ENCODE measurements at places on chromosomes 2 and 18. TPM values are rescaled to one million over a fixed set of nuclear protein-coding genes. Genes with fewer than 3 reads are reported as not detected.

DNA sequence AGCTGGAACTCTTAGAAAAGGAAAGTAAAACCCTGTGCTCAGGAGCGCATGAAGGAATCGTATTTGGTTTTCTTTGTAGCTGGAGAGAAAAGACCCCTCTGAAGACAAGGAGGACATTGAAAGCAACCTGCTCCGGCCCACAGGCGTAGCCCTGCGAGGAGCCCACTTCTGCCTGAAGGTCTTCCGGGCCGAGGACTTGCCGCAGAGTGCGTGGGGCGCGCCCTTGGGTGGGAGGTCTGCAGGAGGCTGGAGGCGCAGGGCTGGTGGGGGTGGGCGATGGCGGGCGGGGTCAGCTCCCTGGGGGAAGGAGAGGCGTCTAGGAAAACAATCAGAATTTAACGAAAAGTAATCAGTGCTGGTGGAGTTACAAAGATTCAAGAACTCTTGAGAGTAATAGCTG, 72.8 kb downstream of the DYSF start:
- no peak for DNase-seq

DNA sequence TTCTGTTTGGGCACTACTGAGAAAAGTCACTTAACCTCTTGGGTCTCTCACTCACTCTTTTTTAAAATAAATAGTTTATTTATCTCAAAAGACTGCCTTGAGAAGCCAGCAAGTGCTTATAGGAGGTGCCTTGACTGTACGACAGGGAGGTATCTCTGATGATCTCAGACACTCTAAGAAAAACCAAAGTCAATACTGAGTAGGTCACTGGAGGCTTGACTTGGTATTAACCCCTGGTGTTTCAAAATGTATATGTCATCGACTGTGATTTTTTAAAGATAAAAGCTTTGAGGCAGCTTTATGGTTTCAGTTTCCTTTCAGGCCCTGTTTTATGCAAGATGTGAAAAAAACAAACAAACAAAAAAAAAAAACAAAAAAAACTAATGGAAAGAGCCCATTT, 33.7 kb downstream of the MREG start:
- no peak for DNase-seq

GRCh38 chr2:215290980-215291599, 20.8 kb upstream of the ATIC start:
- DNase-seq = no peak

DNA sequence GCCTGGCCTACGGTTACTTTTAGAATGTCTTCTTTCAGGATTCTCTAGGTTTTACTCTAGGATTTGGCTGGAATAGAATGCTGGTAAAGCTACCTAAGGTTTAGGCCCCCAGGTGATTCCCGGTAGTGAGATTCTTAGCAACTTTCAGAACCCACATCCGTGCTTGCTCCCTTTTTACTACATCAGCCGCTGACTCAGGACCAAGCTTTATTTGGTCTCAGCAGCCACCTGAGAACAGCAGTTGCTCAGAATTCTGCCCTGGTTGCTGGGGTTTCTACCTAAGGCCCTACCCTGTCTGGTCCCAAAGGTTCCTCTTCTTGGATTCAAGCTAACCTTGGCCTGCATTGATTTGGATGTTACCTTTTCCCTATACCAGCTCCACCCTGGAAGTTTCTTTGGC, 36.1 kb upstream of the NDUFV2 start:
- DNase-seq = no peak

DNA sequence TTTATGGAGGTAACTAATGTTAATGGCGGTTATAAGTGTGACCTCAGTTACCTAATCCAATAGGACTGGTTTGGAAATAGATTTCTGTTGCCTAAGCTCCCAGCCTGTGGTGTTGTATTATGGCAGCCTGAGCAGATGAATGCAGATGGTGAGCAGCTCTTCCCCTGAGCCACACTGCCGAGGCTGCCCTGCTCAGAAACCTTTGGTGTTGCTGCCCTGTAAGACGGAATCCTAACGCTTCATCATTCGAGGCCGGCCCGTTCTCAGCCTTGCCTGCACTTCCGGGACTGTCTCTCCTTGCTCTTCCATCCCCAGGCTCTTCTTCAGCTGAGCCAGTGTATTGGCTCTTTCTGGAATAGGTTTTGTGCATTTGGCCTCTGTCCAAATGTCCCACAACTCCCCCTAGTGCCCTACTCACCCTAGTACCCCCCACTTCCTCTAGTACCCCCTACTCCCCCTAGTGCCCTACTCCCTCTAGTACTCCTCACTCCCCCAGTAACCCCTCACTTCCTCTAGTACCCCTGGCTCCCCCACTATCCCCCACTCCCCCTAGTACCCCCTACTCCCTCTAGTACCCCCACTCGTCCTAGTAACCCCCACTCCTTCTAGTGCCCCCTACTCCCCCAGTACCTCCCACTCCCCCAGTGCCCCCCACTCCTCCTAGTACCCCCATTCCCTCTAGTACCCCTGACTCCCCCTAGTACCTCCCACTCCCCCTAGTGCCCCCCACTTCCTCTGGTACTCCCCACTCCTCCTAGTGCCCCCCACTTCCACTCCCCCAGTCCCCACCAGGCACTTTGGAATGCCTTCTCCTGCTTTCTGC, 106.0 kb upstream of the TAF1B start:
- DNase-seq = no peak

DNA sequence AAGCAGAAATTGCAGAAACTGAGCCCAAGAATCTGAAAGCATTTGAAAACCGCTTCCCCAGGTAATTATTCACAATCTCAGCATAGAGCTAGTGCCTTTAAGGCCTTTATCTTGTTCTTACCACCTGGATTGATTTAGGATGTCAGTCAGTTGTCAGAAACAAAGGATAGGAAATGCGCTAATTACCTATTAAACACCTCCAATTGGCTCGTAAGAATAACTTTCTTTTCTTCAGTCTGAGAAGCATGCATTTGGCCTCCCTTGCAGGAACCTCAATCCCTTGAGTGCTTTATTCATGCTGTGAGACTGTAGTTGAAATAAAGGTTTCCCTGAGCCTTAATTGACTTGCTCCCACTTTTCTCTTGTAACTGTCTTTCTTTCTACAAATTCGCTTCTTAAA, 400.3 kb upstream of the LRATD1 start:
- DNase-seq = no peak

GRCh38 chr2:30213907-30214463, 17.3 kb upstream of the LBH start:
- no peak for DNase-seq

DNA sequence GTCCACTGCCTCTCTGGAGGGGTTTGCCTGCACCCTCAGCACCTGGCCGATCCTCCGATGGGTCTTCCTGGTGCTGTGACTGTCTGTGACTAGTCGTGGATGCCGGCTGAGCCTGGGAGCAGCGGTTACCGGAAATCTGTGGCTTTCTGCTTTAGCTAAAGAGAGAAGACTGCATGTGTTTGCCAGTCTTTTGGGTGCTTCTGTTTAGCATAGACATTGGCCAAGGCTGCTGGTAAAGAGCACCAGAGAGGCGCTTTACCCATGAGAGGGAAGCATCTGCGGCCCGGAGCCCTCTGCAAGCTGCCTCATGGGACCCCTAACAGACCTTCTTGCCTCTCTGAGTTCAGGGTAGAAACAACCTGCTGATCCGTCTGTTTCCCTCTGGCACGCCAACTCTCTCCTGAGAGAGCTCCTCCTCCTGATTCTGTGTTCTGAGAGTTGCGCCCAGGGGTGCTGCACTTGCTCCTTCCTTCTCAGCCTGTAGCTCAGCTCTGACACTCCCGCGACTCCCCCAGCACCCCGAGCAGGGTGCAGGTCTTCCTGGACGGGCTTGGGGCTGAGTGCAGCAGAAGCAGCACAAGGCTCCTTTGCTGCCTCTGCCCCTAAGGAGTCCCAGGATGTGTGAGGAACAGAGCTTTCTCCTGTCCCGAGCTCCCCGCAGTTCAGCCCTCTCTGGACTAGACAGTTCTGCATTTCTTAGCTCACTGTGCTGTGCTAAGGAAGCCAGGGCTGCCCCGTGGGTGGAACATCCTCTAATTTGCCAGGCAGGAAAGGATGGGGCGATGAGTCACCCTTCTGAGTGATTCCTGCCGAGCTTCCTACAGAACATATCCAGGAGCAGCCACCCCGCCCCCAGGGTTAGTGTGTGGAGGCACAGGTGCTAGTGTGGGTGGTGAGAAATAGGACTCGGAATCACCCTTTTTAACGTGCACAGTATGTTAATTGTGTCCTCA, 203.2 kb downstream of the SH3RF3 start:
- peak; percentile 64 for DNase-seq

- DNase-seq = no peak
These were observed 242.0 kb downstream of the HDAC4 start for GRCh38 chr2:239158641-239159475.

TCF23 gene
- total RNA-seq = not detected

DNA sequence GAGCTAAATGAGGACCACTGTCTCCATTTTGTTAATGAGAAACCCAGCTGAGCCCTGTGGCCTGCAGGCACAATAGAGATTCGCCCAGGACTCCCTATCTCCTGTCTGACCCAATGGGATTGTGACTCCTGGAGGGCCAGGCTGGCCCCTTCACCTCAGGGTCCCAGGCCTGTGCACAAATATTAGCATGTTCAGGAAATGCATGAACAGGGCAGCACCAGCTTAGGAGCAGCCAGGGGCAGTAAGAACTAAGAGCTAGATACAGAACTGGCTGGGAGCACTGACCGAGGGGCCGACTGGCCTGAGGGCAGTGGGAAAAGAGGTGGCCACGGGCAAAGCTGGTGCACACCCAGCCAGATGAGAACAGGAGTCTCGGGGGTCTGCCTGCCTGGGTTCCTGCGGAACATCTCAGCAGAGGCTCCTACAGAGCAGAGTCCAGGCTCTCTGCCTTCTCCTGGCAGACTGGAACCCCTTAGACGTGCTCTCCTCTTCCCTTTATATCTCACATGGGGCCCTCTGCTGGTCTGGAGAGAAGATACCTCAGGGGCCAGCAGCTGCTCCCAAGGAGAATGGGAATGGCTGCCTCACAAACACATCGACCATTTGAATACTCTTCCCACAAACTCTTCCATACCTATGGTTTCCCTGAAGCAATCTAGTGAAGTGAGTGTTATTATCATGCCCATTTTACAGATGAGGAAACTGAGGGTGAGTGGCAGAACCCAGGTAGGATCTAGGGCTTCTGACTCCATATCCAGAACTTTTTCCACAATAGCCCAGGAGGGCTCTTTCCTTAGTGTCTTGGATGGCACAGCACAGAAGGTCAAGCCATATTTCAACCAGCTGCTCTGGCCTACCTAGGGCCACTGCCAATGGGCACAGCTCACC, 77.6 kb upstream of the OTOF start:
- no peak for DNase-seq

DNA sequence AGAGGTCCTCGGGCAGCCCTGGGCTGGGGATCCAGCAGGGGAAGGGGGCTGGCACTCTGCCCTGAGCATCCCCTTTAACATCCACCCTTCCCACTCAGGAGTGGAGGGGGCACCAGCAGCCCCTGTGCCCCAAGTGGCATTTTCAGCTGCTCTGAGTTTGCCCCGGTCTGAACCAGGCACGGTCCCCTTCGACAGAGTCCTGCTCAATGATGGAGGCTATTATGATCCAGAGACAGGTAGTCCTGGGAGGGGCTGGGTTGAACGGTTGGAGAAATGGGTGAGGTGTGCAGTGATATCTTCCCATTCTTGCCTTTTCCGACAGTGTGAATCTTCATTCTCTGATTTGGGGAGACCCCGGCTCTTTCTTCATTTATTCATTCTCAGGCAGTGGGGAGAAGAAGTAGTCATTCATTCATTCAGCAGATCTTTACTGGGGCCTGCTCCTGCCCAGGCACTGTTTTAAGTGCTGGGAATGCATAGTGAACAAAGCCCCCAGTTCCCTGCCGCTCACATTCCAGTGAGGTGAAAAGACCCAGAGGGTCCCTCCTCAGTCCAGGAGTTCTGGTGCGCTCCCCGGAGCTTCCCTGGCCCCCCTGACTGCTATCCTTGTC, 1.4 kb upstream of the KHK start:
- no peak for DNase-seq

UGT1A5 gene
- total RNA-seq = not detected

ERBB4 gene
- total RNA-seq = 3.0 TPM

CCDC85A gene
- not detected for total RNA-seq

GRCh38 chr2:149585166-149585885, 2.2 kb downstream of the MMADHC start:
- DNase-seq = no peak

RTP5 gene
- total RNA-seq = not detected

DNA sequence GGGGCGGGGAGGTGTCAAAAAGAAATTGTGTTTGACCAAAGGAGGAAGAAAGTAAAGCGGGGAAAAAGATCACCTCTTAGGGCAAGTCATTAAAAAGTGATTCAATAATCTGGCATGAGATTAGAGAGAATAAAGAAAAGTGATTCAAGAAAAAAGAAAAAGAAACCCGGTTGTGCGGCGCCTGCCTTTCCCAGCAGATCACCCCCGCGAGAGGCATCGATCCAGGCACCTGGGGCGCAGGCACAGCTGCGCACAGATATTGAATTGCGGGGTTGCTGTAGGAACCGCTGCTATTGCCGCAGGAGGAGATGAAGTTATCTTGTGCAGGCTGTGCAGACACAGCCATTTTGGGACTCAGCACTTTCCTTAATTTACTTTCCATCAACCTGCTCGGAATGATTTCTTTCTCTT, 71.2 kb downstream of the PLB1 start:
- DNase-seq = peak; percentile 47

DNA sequence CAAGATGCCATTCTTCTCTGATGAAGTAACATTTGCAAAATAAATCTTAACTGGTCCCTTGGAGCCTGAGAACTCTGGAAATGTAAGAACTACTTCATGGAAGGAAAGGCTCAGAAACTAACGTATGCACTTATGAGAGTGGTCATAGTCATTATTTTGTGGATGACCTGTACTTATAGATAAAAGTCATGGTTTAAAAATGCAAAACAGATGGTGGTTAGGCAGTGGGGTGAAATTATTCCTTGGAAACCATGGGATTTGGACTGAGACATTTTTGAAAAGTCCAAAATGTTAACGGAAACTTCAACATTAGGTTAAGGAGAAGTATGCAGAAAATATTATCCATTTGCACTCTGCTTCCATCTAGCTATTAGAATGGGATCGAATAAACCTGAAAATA, 223.0 kb downstream of the ICOS start:
- DNase-seq = no peak

- DNase-seq = no peak
These were observed 107.1 kb downstream of the EVA1A start for GRCh38 chr2:75453384-75454240.

DNA sequence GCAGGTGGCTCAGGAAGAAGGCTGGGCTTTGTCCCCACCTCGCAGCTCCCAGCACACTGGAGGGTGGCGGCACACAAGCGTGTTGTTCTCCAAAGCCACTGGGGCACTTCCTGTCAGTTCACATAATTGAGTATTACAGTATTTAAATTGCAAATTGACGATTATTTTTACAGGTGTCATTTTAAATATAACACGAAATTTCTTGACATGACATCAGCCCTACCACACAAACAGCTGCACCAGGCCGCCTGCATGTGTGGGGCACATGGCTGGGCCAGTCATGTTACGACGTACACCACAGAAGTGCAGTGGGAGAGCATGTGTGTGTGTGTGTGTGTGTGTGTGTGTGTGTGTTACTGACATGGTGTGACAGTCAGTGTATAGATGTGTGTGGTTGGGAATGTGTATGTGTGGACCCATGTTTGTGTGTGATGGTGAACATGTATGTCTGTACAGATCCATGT, 155.6 kb downstream of the TTC32 start:
- peak; percentile 56 for DNase-seq

PARD3B gene
- total RNA-seq = 5.1 TPM

GALNT5 gene
- 0.02 TPM for total RNA-seq

GRCh38 chr2:151297882-151298281, 8.4 kb upstream of the NMI start:
- DNase-seq = no peak

Data from SJCRH30 (cell line).